ENCODE measurements at places on chromosomes 1 and 21.

DNA sequence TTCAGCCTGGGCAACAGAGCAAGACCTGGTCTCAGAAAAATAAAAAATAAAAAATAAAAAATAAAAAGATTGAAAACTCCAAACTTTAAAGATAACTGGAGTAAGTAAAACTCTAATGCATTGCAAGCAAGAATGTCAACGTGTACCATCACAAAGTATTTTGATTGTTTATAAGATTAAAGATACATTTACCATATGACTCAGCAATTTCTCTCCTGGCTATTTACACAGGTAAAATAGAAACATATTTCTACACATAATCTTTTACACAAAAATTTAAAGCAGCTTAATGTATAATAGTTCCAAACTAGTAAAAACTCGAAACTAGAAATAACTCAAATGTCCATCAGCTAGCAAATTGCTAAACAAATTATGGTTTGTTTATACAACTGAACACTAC is 456.1 kb upstream of the RGS18 start:
- DNase-seq = no peak

DNA sequence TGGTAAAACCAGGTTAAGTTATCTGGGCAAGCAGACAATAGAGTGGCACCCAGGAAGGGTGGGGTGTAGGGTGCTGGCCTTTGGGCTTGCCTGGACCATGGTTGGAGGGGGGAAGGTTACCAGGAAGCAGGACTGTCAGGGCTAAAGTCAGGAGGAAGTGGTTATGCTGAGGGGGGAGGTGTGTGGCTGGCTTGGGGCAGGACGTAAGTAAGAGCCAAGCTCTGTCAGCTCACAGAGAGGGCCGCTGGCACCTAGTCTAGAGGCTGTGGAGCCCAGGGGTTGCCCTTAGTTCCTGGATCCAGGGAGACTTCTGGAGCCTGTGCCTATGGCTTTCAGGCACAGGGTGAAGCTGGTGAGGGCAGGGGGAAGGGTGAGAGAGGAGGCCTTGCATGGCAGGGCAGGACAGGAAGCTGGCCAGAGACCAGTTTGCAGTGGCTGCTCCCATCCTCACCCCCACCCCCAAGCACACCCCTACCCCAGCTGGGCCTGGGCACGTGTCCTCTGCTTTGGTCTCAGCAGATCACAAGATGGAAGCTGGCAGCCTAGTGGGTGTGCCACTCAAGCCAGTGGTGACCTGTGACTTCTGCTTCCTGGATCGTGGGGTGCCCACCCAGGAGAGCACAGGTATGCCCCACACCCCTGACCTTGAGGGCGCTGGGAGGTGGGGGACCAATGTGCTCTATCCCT is 20.5 kb upstream of the SMYD3 start:
- DNase-seq = no peak

GRCh38 chr1:81406292-81406999 is 394.3 kb upstream of the ADGRL2 start:
- DNase-seq = no peak

DNA sequence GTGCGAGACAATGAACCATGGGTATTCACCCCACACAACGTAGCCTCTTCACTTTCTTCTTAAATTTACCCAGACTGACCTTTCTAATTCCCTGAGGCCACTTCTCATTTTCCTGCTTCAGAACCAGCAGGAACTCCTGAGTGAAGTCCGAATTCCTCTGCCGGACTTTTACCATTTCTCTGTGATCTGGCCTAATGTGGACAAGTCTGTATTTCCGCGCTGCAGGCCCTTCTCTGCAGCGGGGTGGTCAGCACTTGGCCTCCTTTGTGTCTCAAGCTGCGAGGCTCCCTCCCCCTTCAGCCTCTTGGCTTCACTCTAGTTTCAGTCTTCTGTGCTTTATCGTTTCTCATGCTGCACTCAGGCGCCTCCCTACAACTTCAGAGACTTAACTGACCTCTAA is 9.4 kb upstream of the CTBS start:
- no peak for DNase-seq

DNA sequence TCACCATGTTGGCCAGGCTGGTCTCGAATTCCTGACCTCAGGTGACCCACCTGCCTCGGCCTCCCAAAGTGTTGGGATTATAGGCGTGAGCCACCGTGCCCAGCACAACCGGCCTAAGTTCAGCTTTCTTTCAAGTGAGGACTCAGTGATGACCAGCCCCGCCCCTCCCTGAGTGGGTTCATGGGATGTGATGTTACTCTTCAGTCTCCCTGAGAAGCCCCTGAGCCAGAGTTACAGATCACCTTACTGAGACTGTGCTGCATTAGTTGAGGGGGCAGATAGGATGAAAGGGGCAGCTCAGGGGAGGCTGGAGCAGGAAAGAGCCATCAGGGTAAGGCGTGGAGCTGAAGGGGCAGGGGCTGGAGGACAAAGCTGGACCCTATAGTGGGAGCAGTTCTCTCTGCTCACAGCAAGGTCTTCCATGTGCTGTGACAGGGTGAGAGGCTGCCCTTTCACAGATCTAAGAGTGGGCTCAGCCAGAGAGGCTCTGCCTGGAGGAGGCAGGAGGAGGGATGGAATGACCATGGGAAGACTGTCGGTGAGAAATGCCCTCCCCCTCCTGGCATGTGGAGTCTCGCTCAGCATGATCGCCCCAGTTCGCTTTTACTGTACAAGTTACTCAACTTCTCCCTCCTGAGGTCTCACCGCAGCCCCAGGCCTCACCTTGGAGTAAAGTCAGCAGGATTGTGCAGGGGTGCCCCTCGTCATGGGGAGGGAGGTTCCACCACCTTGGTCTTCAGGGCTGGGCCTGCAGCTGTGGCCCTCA is 13.4 kb downstream of the SH2D2A start:
- no peak for DNase-seq

DNA sequence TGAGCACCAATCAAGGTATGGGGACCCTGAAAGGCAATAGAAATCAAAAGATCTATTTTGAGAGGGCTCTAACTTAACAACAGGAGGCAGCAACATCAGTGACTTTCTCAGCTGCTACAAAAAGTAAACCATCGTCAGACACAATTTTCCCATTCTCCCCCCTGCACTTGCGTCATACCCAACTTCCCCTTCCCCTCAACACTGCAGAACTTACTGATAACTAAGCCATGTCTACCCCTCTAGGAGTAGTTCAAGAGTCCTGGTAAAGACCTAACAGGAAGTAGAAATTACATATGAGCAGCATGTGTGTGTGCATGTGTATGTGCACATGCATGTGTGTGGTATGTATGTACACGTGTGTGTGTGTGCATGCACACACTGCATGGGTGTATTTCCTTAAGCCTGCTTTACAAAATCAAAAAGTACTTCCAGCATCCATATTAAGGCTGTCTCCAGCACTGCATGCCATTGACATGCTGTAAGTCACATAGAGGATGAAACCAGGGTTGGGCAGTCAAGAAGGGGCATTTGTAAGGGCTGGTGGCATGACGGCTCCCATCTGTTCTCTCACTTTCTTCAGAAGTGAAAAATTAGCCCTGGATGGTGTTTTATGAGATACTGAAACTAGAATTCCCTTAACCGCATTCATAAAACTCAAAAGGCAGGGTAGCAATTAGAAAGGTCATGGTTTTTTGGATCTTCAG is 460.1 kb upstream of the RUNX1 start:
- DNase-seq = no peak

DNA sequence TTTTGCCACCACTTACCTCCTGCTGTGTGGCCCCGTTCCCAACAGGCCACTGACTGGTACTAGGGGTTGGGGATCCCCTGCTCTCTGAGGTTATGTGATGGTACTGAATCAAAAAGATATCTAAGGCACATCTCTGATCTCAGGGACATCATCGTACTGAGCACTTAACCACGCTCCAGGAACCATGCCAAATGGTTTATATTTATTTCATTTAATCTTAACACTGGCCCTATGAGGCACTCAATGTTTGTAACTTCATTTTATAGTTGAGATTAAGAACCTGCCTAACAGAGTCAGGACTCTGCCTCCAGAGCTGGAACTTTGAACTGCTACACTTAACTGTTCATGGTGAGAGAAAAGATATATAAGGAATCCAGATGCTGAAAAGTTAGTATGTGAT is 98.0 kb upstream of the HP1BP3 start:
- no peak for DNase-seq

DNA sequence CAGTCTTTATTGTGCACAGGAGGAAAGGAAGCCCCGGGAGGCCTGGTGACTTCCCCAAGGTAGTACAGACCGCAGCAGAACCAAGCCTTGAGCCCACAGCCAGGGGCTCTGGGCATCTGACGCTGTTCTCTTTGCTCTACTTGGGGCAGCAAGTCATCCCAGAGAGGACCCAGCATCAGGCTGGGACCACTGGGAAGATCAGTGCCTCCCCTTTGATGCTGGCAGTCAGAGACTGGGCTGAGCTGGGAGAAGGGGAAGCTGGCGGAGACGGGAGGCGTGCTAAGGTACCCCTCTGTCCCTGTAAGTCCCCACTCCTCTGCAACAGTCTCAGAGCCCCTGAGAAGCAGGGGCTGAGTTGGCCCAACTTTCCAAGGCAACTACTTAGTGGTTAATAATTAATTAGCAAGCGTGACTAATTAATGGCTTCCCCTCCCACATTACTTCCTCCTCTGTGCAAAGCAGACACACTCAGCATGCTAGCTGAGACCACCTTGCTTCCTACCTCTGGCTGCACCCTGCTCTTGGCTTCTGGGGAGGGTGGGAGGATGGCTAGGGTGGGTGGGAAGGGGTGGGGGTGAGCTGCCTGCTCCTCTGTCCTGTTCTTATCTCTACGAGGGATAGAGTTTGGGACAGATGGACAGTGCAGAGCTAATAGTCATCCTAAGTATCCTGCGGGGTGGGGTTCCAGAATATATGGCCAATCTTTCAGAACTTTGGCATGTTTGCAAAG is 1.3 kb downstream of the INAVA start:
- DNase-seq = no peak

- DNase-seq = no peak
Observed at GRCh38 chr1:245952383-245953026, 554.6 kb downstream of the SMYD3 start.

- DNase-seq = no peak
Observed at GRCh38 chr1:3234956-3235355, 166.0 kb downstream of the PRDM16 start.

DNA sequence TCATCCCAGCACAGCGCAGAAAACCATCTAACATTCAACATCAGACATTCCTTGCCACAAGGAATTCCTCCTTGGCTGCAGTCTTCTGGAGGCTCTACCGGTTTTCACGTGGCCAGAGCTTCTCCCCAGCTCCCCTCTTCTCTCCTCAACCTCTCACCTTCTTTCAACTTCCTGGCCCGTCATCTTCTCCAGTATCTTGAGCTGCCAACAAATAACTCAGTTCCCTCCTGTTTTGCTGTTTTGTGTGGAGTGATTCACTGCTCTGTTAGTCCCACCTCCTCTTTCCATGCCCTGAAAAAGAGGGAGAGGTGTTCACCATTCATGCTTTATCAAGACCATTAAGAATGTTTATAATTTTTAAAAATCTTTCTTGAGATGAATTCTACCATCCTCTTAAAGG is 32.6 kb downstream of the PIGM start:
- no peak for DNase-seq

- DNase-seq = no peak
Observed at GRCh38 chr1:207825719-207826556, 74.1 kb downstream of the CD46 start.

- DNase-seq = no peak
Observed at GRCh38 chr1:39737546-39738169, 1.0 kb upstream of the PPIE start.

GRCh38 chr1:94875794-94876193 is 51.1 kb downstream of the CNN3 start:
- DNase-seq = no peak

- DNase-seq = no peak
Observed at GRCh38 chr21:28952686-28953085, 40.0 kb downstream of the LTN1 start.

GRCh38 chr1:109243221-109243620 is 6.1 kb upstream of the CELSR2 start:
- DNase-seq = no peak

DNA sequence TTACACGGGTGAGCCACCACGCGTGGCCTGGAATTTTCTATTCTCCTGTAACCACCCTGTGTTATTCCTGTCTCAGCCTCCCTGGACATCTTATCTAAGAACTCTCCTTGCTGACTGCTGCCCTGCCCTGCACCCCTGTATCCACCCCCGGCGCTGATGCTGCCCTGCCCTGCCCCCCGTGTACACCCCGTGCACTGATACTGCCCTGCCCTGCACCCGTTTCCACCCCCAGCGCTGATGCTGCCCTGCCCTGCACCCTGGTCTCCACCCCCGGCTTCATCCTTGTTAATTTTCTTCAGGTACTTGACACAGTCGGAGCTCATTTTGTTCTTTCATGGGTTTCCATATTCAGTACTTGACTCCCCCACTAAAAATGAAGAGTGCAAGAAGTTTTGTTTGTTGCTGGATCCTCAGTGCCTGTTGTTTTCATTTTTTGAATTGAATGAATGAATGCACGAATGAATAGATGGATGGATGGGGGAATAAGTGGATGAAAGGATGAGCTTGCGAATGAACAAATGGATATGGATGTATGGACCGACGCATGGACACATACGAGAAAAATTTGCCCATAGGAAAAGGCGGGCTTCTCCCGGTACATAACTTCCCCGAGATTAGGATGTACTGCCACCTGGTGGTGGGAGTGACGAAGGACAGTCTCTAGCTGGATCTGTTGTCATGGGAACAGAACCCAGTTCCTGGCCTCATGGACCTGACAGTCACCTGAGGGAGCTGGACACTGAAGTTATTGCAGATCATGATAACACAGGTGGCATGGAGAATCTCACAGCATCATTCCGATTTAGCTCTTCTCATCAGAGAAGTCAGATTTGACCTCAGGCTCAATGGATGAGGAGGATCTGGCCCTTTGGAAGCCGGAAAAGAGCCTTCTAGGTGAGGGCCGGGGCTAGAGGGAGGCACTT is 14.9 kb downstream of the AADACL4 start:
- DNase-seq = peak; percentile 88

DNA sequence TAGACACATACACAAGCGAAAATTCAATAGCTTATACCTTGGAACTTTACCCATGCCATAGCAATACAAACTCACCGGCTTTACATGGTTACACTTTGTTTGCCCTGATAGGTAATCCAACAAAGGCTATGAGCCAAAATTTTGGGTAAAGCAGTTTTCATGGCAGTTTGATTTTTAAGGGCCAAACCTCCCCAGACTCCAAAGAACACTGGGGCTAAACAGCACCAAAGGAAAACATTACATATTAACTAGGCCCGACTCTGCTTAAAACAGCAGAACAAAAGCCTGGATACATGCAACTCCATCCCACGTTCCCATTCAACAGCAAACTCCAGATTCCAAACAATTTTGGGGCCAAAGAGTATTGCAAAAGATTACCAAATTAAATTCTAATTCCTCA is 4.4 kb upstream of the TMEM125 start:
- DNase-seq = no peak

GRCh38 chr1:234469376-234469775 is 9.6 kb downstream of the TARBP1 start:
- no peak for DNase-seq

DNA sequence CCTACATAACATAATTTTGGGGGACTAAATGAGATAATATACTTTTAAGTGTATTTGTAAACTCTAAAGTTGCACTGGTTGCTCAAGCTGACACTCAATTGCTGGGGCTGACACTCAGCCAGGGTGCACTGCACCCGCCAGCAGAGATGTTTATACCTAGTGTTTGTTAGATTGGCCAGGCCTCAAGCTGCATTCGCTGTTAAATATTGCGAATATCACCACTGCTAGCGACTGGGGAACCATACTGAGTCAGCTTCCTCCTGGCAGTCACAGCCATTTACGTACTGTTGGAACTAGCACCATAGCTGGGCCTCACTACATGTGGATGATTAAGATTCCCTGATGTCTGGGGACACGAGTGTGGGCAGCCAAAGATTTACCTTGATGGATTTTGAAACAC is 12.7 kb upstream of the RWDD3 start:
- no peak for DNase-seq

GRCh38 chr21:41369920-41370839 is 8.4 kb downstream of the MX2 start:
- no peak for DNase-seq
